ENCODE measurements at places on chromosomes 5 and 9.

DNA sequence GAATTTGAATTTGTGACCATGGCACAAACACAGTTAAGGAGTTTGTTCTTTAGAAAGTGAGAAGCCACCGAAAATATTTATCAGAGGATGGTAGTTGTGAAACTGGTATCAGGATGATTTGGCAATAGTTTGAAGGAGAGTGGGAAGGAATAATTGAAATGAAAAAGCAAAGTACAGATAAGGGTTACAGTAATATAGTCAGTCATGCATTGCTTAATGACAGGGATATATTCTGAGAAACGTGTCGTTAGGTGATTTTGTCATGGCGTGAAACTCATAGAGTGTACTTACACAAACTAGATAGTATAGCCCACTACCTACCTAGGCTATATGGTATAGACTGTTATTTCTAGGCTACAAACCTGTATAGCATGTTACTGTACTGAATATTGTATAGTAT is 84.2 kb downstream of the GPBP1 start:
- DNase-seq: no peak

DNA sequence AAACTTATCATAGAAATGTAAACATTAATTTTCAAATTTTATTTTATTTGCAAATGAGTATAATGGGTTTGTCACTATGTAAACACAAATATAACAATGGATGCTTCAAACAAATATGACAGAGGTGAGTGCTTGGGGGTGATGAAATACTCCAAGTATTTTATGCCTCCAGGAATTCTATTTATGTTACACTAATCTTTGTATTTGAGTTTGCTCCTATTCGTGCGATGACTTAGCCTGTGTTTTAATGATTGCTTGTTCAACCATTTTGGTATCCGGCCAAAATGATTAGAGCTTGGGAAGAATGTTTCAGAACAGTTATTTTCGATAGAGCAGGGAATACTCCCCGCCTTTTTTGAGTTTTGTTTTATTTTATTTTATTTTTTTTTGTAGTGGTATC is 5.0 kb downstream of the DMRT2 start:
- no peak for DNase-seq

DNA sequence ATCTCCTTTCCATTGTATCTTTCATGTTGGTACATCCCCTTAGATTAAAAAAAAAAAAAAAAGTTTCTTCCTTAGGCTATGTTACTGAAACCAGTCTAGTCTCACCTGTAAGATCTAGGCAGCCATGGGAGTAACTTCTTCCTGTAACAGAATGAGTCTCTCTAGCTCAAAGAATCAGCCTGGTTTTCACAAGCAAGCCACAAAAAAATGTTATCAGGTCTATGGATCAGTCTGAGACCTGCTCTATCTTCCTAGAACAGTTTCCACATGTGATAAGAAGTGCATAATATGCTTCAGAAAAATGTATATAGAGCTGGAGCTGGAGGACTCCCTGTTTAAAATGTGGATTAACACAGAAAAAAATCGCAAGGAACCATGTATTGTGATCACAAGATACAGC is 53.8 kb downstream of the ARRDC3 start:
- no peak for DNase-seq

DNA sequence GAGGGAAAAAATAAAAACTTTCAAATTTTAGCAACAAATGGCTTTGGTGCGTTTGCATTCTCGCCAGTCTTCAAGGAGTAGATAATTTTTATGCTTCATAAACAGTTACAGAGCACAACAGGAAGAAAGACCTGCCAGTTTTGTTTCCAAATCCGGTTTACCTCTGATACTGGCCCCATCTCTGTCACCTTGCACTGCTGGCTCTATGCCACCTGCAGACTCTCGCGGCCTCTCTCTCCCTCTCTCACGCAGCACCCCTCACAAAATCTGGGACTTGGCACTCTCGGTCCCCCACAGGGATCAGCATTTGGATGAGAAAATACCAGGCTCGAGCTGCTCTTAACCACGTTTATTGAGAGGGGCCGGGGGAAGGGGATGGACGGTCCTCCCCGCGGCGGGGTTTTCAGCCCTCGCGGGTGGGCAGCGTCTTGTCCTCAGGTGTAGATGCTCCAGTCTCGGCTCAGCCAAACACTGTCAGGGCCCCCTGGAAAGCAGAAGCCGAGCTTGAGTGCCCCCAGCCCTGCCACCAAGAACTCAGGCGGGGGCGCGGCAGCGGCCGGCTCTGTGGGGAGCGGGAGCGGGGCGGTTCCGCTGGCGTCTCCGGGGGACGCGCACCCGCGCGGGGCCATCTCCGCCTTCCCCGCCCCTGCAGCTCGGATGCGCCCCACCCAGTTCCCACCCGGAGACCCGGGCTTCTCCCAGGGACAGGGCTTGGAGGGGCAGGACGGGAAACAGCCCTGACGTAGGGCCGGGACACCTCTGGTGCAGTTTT is 1.3 kb downstream of the SCGB3A1 start:
- DNase-seq: no peak

GRCh38 chr5:144087576-144087975 is 82.9 kb downstream of the YIPF5 start:
- no peak for DNase-seq

- DNase-seq: no peak
Observed at GRCh38 chr5:180135967-180136629, 64.5 kb upstream of the RNF130 start.

DNA sequence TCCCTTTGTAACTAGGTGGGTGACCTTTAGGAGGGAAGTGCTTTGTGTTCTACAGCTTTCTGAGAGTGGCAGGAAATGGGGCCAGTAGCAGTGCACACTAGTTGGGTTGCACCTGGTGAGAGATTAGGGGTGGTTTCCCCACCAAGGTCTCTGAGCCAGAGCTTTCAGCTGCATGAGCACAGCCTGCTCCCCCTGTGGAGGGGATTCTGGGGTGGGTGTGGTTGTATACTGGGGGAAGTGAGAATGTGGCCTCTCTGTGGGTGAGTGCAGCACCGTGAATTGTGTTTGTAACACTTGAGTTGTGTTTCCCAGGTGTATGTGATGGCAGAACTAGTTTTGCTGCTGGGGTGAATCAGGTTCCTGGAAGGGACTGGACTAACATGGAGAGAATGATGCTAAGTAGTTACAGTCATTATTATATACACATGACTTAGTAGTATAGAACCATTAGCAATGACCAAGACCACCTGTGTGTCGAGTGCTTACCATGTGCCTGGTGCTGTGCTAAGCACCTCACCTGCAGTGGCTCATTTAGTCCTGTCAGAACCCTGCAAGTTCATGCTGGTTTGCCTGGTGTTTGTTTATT is 11.8 kb upstream of the CXXC5 start:
- DNase-seq: peak; percentile 23

- DNase-seq: no peak
Observed at GRCh38 chr5:155343468-155343867, 329.9 kb downstream of the KIF4B start.

- DNase-seq: no peak
Observed at GRCh38 chr5:6775571-6775970, 62.3 kb downstream of the TENT4A start.

GRCh38 chr5:28807195-28807729 is 1768.9 kb upstream of the CDH9 start:
- DNase-seq: peak; percentile 15

DNA sequence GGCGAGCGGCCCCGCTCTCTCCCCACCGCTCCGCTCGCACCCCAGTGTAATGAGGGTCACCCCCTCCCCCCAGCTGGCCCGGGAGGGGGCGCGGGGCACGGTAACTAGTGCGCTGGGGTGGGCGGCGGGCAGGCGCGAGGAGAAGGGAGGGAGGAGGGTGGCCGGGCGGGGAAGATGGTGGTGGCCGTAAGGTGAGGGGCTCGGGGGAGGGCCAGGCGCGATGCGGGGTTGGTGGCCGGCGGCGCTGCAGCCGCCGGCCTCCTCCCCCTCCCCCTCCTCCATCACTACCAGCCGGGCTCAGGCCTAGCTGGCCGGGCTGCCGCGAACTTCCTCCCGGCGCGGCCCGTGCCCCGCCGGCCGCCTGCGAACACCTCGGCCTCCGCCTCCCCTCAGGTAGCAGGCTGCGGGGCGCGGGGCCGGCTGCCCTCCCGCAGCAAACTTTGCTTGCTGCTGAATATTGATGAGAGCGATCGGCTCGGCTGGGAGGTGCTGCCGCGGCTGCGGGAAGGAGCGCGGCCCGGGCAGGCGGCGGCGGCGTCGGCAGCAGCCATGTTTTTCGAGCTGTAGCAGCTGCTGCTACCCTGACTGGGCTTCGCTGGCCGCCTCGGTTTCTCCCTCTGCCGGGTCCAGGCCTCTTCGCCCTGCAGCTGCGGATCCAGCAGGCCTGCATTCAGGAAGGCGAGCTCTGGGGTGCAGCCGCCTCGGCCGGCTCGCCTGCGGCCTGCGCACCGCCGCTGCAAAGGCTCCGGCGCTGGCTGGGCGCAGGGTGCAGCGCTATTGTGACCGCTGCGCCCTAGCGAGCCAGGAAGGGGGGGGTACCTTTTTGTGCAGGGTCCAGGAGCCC is 502 bp downstream of the NSD1 start:
- DNase-seq: peak; percentile 58

DNA sequence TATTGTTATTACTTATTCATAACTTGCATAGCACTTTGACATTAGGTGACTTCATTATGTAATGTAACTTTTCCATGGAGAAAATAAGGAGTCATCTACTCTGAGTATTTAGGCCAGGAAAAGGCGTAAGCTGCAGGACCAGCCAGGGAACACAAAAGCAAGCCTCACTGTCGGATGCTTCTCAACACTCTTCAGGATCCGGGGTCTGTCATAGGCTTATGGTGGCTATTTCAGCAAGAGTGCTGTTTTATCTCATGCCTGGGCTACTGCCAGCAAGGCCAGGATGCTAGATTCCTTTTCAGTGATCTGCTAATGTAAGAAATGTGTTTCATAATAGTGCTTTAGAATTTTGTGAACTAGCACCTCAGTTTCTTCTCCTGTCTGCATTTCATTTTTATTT is 162.4 kb downstream of the CHSY3 start:
- peak; percentile 32 for DNase-seq

- DNase-seq: no peak
Observed at GRCh38 chr5:179196405-179197079, 136.4 kb downstream of the ZNF354C start.

DNA sequence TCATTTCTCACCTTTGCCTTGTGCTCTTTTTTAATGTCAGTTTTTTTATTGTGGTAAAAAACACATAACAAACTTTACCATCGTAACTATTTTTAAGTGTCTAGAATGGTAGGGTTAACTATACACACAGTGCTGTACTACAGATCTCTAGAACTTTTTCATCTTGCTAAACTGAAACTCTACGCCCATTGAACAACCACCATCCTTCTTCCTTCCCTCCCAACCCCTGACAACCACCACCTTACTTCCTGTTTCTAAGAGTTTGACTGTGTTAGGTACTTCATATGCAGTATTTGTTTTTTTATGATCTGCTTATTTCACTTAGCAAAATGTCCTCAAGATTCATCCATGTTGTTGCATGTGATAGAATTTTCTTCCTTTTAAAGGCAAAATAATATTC is 54.9 kb downstream of the PSAT1 start:
- no peak for DNase-seq

- DNase-seq: no peak
Observed at GRCh38 chr9:21316032-21316842, 11.1 kb upstream of the IFNA5 start.

GRCh38 chr9:73402081-73403028 is 250.7 kb downstream of the ANXA1 start:
- no peak for DNase-seq

DNA sequence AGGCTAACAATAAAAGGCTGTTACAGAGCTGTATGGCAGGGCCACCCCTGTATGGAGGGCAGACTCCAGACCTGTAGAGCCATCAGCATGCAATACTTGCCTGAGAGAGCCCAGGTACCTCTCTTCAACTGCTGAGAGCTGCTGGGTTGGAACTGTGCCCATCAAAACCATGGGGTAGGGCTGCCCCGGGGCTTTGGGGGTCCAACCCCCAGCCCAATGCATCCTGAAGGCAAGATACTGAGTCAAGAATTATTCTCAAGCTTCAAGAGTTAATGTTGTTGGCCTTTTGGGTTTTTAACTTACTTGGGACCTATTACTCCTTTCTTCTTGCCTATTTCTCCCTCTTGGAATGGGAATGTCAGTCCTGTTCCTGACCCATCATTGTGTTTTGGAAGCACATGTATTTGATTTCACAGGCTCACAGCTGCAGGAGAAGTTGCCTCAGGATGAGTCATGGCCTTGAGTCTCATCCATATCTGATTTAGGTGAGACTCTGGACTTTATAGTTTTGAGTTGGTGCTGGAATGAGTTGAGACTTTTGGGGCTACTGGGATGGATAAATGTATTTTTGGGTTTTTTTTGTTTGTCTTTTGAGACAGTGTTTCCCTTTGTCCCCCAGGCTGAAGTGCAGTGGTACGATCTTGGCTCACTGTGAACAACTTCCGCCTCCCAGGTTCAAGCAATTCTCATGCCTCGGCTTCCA is 21.0 kb upstream of the CDK7 start:
- DNase-seq: peak; percentile 26

- DNase-seq: no peak
Observed at GRCh38 chr5:36199620-36200019, 42.1 kb downstream of the NADK2 start.

GRCh38 chr5:149089796-149090195 is 26.9 kb upstream of the SH3TC2 start:
- no peak for DNase-seq

DNA sequence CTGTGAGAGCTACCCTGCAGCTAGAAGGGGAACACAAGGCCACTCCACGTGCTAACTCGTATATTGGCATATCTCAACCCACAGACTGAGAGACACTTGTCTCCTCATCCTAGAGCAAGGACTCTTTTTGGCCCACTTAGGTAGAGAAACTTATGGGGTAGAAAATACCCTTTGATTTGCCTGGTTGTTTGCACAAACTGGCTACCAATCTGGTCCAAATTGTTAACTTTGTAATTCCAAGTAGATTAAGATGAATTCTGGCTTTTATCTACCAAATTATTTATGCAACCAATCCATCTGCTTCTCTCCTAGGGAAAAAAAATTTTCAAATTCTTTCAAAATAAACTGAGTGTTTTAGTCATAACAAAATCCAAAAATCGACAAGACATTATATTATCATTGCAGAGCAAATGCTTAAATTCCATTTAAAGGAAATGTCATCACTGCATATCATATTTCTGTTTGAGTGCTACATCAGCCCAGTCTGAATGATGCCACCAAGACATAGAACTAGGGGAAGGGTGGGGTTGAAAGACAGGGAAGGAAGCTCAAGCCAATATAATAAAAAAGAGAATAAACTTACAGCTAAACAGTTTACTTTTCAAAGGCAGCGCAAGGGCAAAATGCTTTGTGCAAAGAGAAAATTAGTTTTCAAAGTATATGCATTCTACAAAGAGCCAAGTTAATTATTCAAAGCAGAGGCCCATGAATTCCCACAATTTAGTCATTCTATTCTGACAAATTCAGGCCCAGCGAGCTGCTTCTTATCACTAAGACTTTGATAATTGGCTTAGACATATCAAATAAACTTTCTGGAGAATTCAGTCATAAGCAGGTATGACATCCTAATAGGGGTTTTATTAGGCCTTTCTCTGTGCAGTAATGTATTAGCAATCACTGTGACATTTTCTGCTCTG is 198.0 kb downstream of the CAAP1 start:
- no peak for DNase-seq

DNA sequence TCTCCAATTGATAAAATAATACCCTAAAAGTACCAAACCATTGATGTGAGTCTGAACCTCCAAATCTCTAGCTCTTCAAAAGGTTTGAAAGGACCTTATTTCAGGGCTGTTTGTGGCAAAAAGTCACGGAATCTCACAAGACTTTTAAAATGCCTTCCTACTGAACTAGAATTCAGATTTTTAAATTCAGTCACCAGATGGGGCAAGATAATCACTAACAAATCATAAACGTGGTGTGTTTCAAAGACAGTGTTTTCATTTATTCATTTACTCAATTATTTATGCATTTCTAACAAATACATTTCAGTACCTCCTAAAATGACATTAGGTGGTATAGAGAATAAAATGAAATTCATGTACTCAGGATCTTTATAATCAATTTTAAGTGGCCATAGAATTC is 68.2 kb upstream of the SMC2 start:
- no peak for DNase-seq

All from astrocyte of the spinal cord (primary cell).